ENCODE measurements at places on chromosomes 1 and 21.

GRCh38 chr1:20487236-20487590 lies 1.2 kb upstream of the CAMK2N1 start:
- no peak for DNase-seq

DNA sequence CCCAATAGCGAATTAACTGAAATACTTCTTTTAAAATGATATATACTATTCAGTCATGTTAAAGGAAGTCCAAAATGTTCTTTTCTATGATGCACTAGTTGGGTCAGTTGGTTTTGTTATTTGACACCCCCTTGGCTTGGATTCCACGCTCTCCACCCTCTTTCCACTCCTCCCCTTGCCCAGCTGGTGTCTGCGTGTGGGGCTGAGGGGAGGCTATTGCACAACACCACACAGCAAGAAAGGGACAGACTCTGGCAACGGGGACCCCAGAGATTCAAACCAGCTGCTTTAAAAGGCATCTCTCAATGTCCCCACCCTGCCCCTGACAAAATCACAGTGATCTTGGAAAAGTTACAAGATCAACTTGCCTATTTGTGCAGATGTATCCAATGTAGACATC lies 394.3 kb downstream of the TGFB2 start:
- DNase-seq, result no peak

DNA sequence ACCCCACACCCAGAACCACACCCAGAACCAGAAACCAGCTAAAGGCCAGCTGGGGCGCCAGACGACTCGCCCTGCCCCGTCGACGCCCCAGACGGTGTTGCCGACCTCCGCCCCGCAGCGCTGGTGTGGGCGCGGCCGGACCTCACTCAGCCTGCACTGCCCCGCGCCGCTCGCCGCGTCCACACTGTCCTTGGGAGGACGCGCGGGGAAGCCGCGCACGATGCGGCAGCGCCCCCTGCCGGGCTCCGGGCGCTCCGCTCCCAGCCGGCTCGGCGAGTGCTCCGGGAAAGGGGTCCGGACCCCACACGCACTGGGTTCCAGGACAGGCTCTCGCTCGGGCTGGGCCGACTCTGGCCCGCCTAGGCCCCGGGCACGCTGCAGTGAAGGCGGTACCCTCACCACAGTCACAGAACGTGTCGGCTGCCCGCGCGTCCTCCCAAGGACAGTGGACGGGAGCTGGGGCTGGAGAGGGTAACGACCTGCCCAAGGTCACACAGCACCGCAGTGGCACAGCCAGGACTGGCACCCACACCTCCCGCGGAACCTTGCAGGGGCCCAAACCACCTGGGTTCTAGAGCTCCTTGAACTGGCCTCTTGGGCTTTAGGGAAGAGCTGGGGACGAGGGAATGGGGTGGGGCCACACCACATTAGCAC lies 90.2 kb downstream of the DMRTA2 start:
- peak; percentile 87 for DNase-seq

DNA sequence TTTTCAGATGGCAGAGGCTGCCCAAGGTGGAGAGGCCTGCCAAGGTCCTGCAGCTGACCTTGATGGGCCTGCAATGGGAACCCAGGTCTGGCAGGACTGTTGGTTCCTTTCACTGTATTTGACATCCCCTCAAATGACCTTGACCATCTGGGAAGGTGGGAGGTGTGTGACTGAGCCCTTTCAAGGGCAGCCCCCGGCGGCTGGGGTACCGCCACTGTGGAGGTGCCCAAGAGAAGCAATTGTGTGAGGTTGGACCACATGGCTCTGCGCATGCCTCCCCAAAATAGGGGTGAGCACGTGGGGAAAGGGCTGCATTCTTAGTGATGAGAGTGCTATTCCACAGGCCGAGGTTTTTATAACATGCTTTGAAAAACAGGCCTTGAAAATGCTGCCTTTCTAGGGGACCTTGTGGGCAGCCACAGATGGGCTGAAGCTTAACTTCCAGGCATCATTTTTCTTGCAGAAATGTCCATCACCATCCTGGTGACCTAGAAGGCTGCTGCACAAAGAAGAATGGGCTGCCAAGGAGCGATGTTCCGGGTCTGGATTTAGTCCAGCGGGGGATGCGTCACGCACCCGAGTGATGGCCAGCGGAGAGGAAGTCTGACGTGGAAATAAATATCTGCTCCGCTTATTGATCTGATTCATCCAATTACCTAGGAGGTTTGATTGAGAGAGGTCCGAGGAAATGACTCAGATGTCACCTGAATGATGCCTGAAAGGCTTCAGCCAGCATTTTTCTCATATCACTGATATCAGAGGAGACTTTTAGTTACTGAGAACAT lies 16.5 kb upstream of the UTS2 start:
- DNase-seq, result no peak

DNA sequence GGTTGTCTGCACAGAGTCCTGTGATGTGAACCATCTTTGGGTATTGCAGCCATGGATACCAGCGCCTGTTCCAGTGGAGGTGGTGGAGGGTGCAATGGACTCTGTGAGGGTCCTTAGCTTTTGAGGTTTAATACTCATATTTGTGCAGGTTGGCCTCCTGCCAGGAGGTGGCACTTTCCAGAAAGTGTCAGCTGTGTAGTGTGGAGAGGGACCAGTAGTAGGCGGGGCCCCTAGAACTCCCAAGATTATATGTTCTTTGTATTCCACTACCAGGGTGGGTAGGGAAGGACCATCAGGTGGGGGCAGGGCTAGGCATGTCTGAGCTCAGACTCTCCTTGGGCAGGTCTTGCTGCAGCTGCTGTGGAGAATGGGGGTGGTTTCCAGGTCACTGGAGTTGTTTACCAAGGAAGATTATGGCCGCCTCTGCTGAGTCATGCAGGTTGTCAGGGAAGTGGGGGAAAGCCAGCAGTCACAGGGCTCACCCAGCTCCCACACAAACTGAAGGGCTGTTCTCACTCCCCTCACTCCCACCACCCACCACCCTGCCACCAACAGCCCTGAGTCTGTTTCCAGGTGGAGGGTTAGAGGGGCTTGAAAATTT lies 31.2 kb upstream of the ZNF678 start:
- no peak for DNase-seq

DNA sequence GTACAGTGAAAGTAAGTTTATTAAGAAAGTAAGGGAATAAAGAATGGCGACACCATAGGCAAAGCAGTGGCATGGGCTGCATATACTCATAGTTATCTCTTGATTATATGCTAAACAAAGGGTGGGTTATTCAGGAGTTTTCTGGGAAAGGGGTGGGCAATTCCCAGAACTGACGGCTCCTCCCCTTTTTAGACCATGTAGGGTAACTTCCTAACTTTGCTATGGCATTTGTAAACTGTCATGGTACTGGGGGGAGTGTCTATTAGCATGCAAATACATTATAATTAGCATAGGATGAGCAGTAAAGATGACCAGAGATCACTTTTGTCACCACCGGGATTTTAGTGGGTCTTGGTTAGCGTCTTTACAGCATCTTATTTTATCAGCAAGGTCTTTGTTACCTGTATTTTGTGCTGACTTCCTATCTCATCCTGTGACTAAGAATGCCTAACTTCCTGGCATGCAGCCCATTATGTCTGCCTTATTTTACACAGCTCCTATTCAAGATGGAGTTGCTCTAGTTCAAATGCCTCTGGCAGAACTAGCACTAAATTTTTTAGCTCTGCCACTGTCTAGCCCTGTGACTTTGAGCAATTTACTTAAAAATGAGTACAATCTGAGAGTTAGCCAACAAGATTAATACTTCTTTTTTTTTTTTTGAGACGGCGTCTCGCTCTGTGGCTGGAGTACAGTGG lies 110.3 kb upstream of the PALMD start:
- DNase-seq, result no peak

GRCh38 chr1:216390956-216391355 lies 32.3 kb downstream of the USH2A start:
- DNase-seq, result no peak

All from AG08396 (cell line).